Astrocyte (in vitro differentiated cells and primary cell): ENCODE measurements at places on chromosomes 11 and 22. TPM values are rescaled to one million over a fixed set of nuclear protein-coding genes. Genes with fewer than 3 reads are reported as not detected.

The LGR4 gene
- 50.0 and 54.6 TPM in 2 replicates for total RNA-seq

DNA sequence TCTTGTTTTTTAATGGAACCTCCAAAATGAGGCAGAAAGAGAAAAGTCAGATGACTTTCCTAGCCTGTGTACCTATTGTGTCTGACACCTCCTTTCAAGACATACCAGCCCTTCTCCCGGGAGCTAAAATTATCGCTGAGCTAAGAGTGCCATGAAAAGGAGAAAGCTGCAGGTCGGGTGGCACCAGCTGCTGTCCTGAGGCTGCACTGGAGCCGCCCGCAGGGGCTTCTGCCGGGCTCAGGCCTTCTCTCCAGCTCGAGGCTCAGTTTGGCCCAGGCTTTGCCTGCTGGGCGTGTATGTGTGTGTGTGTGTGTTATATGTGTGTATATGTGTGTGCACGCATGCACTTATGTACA is 27.7 kb upstream of the RAB1B start:
- DNase-seq: no peak

DNA sequence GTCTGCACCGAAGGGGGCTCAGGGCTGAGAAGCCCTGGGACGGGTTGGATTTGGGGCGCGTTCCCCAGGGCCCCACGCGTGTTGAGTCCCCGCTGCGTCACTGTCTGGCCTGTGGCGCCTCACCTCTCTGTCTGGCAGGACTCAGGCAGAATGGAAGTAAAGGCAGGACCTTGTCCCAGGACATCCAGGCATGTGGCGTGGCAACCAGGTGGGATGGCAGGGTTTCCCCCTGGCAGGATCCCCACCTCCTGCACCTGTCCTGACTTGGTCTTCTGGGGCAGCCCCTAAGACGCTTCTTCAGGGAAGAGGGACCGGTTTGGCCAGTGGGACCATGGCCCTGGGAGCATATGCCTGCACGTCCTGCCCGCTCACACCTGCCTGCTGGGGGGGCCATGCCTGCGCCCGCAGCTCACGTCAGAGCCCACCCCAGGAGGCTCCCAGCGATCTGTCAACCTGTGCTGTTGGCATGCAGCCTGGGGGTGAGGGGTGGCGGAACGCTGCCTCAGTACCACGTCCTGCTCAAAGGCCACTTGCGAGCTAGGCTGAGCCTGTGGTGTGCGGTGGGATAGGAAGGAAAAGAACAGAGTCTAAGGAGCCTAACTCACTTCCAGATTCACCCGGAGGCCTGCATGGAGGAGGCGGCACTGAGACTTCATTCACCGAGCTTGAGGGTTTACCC is 72.7 kb downstream of the KCNQ1 start:
- DNase-seq: no peak

- DNase-seq: no peak
These were observed 19.0 kb upstream of the MPPED2 start for GRCh38 chr11:30605036-30605605.

The APOL3 gene
- total RNA-seq: 2.3 and 2.5 TPM in 2 replicates

DNA sequence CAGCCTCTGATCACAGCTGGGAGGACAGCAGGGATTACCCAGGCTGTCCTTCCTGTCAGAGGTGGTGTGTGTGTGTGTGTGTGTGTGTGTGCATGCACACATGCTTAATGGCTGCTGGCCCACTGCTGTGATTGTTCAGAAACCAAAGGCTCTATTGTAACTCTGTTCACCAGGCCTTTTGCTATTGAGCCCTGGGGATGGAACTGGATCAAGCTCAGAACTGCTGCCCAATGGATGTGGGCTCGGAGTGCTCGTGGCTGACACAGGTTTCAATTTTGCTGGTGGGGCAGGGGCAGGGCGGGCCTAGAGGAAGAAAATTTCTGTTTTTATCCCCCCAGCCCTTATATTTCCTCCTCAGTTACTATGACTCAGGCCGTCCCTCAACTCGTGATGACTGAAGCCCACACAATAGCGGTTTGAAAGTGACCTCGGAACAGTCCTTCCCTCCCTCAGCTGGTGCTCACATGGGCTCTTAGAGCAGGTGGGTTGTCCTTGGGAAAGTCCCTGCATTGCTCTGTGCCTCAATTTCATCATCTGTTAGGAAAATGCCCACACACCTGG is 359.3 kb downstream of the TENM4 start:
- peak; percentile 89 for DNase-seq

The RELT gene
- 3.6 and 5.2 TPM in 2 replicates for total RNA-seq

DNA sequence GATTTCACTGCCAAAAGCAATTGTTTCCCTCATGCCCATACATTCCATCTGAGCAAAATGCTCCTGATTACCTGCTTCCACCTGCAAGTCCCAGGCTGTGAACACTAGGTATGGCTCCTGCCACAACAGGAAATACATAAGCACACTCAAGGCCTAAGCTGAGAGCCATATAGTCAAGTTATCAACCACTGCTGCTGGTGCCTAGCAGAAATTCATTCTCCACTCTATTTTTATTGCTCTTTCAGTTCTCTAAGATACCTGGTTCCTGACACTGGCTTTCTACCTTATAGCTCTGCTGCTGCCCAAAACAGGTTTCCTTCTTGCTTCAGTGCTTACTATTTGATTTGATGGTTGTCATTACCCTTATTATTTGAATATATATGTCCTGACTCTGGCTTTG is 31.6 kb downstream of the SLC36A4 start:
- no peak for DNase-seq

DNA sequence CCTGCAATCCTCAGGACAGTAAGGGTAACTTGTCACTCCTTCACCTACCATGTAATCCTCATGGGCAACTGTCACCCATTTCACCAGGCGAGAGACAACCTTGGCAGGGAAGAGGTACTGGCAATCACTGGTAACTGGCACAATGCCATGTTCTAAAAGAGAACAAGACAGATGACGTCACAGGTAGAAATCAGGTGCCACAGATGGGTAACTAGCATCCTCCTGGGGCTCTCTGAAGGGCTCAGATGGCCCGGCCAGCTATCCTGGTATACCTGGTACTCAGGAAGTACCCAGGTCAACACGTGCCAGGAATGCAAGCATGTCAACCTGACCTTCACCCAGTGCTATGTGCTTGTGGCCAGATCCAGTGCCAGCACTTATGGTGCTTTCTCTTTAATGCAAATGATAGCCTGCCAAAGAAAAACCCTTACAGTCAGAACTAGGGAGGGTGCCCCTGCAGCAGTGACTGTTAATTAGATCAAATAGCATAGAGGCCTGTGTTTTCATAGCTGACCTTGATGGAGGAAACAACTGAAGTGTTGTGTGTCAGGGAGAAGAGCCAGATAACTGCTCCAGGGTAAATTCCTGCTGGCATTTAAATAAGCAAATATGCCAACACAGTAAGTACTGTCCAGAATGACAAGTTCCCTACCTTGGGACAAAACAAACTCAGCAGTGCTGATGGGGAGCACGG is 36.2 kb downstream of the THOC5 start:
- no peak for DNase-seq

GRCh38 chr22:37275622-37276021 is 6.7 kb upstream of the CYTH4 start:
- DNase-seq: no peak

The CHST1 gene
- total RNA-seq: 2.6 and 3.0 TPM in 2 replicates

- peak; percentile 83 for DNase-seq
These were observed 5.3 kb upstream of the AKIP1 start for GRCh38 chr11:8905528-8906165.

The TNNT3 gene
- total RNA-seq: not detected in 2 replicates

DNA sequence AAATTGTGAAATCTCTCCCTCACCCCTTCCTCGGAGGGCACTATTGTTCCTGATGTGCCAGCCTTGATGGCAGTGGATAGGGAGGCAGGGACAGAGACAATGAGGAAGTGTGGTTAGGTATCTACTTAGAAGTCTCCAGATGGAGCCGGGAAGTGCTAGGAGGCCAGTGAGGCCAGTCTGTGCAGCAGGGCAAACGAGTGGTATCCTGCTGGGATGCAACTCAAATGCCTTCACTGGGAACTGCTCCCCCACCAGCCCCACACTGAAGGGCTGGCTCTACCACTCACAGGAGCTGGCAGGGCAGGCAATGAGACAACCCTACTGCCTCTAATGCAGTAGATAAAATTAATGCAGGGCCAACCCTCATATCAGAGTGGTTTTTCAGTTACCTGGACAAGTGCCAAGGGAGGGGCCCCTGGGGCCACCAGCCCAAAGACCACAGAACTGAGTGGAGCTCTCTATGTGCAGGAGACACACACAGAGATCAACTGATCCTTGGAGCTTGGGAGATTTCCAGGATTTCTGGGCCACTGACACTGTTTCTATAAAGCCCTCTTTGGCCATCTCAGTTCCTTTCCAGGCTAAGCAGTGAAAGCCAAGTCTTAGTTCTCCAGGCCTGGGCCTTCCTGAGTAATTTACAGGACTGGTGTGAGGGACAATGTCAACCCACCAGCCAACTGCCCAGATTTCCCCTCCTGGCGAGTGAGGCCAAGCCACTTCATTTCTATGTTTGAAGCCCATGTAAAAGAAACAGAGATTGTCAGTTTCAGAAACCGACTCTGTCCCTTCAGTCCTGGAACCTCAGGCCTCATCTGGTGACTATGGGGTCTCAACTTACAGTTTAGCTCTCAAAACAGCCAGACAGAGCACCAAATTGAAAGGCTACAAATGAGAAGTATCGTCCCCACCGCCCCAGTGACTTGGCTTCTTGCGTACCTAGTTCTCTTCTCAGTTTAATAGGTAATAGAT is 4.1 kb downstream of the MIF start:
- DNase-seq: no peak

The CENPM gene
- total RNA-seq: 0.84 and 2.0 TPM in 2 replicates

The LRRC4C gene
- 9.0 and 15.3 TPM in 2 replicates for total RNA-seq

The ANKK1 gene
- total RNA-seq: 0.19 TPM in 1 of 2 replicates, not detected in the other

The CST6 gene
- not detected in 2 replicates for total RNA-seq

- no peak for DNase-seq
These were observed 6.7 kb downstream of the MYO18B start for GRCh38 chr22:25748704-25749103.

The C1QTNF5 gene
- total RNA-seq: 5.6 and 6.3 TPM in 2 replicates

DNA sequence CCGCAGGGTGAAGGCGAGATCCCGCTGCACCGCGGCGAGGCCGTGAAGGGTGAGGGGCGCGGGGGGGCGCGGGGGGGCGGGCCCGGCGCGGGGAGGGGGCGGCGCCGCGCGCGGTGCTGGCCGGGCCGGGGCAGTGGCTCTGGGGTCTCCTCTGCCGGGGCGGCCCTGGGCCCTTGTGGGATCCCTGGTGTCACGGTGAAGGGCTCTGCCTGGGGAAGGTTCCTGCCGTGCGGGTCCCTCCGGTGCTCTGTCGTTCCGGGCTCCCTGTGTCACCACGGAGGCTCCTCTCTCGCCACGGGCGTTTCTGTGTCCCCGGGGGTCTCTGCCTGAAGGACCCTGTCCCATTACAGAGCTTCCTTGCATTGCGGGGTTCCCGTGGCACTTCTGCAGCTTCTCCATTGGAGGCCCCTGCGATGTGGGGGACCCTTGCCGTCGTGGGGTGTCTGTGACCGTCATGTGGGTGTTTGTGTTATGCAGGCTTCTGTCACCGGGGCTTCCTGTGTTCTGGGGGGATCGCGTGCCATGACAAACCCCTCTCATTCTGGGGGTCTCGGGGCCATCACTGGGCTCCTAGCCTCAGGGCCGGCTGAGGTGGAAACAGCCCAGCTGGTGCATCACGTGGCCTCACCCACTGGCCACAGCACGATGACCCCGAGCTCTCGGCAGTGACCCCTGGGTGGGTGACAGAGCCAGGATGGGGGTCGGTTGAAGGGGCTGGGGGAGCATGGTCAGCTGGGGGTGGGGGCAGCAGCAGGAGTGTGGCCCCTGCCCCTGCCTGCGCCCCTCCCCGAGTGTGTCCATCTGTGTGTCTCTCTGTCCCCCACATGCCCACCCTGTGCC is 25.3 kb downstream of the SHANK3 start:
- DNase-seq: no peak

- no peak for DNase-seq
These were observed 9.2 kb upstream of the RBMXL2 start for GRCh38 chr11:7079545-7080135.

The OR5AR1 gene
- total RNA-seq: not detected in 2 replicates

GRCh38 chr11:65468874-65469333 is 29.9 kb upstream of the MALAT1 start:
- DNase-seq: no peak

GRCh38 chr11:101584655-101585054 is 848 bp upstream of the TRPC6 start:
- no peak for DNase-seq

The HEPN1 gene
- total RNA-seq: not detected in 2 replicates

- DNase-seq: no peak
These were observed 34.4 kb downstream of the HIRA start for GRCh38 chr22:19396934-19397733.

DNA sequence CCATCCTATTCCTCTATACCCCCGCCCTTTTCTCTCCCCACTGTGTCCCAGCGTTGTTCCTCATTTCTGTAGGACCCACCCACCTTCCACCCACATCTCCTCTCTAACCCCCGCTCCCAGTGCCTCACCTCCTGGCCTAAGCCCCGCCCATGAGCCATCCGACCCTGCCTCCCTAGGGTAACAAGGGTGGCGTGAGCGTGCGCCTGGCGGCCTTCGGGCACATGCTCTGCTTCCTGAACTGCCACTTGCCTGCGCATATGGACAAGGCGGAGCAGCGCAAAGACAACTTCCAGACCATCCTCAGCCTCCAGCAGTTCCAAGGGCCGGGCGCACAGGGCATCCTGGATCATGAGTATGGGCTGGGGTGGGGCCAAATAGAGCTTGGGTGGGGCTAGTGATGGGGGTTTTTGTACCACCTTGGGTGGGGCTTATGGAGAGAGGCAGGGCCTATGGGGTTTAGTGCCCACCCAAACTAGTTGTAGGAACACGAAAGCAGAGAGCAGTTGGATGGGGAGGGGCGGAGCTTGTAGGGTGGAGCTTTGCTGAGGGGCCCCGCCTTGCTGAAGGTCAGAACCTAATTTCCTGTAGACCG is 4.5 kb downstream of the INPP5J start:
- no peak for DNase-seq

DNA sequence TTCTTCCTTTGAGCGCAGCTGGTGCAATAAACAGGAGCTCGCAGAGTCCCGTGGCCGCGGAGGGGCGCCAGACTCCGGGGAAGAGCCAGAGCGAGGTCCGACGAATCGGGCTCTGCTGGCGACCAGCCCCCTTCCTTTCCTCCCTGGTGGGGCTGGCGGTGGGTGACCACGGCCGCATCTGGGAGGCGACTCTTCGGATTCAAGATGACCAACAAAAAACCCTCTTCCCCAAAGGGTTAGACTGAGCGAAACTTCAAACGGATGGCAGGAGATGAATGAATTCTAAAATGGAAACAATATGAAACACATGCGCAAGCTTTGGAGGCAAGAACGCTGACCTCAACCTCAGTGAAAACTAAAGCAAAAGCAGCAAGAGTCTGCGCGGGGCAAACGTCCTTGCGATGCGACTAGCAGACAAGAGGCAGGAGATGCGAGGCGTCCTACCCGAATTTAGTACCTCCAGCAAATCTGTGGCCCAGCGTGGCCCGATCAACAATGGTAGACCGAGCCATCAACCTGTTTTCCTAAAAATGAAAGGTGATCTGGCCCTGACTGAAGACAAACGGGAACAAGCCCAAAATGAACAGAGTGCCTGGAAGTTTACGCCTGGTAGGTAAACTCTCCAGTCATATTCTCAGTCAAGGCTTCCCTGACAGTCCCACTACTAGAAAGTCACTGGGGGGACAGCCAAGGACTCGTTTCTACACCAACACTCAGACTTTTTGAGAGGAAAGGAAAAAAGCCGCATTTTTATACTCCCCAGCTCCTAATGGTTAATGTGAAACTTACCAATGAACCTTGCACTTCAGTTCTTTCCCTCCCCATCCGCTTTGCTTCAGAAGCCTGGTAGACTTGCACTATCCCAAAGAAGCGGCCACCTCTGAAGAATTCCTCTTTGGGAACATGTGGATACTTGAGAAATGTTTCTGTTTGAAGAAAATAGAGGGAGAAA is 11.6 kb downstream of the MMP3 start:
- DNase-seq: no peak

GRCh38 chr22:46598737-46599424 is 21.3 kb upstream of the GRAMD4 start:
- no peak for DNase-seq

The TRIM6 gene
- 17.6 and 23.9 TPM in 2 replicates for total RNA-seq

The OR5T2 gene
- not detected in 2 replicates for total RNA-seq
